Astrocyte (in vitro differentiated cells and primary cell): ENCODE measurements at places on chromosomes 6 and 20. TPM values are rescaled to one million over a fixed set of nuclear protein-coding genes. Genes with fewer than 3 reads are reported as not detected.
A peak's percentile ranks its signal among the peaks of the same experiment; 100 is the strongest.

SLC35B2 gene
- total RNA-seq: 61.8 and 66.6 TPM in 2 replicates

PRDM13 gene
- not detected in 2 replicates for total RNA-seq

HRH3 gene
- 0.07 TPM in 1 of 2 replicates, not detected in the other for total RNA-seq

UBE2C gene
- 6.2 and 12.3 TPM in 2 replicates for total RNA-seq

TRIM38 gene
- total RNA-seq: 6.8 and 8.4 TPM in 2 replicates

DNA sequence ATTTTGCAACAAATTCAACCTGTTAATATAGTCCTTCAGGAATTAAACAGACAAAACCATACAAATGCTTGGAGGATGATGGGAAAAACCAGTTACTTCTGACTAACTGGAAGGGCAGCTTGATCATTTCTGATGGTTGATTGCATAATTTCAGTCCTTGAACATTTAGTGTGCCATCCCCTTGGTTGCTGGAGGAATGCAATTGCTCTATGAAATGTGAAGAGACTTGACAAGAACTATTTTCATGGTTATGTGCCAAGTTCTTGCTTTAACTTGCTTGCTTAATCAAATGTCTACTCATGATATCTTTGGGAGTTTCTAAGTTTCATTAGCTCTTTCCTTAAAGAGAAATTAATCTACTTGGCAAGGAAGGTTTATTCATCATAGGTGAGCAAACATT lies 45.2 kb downstream of the ANKEF1 start:
- DNase-seq: peak; percentile 86
- H3K4me1 ChIP-seq: peaks cover 6% of the 10 kb centered on the region

DNA sequence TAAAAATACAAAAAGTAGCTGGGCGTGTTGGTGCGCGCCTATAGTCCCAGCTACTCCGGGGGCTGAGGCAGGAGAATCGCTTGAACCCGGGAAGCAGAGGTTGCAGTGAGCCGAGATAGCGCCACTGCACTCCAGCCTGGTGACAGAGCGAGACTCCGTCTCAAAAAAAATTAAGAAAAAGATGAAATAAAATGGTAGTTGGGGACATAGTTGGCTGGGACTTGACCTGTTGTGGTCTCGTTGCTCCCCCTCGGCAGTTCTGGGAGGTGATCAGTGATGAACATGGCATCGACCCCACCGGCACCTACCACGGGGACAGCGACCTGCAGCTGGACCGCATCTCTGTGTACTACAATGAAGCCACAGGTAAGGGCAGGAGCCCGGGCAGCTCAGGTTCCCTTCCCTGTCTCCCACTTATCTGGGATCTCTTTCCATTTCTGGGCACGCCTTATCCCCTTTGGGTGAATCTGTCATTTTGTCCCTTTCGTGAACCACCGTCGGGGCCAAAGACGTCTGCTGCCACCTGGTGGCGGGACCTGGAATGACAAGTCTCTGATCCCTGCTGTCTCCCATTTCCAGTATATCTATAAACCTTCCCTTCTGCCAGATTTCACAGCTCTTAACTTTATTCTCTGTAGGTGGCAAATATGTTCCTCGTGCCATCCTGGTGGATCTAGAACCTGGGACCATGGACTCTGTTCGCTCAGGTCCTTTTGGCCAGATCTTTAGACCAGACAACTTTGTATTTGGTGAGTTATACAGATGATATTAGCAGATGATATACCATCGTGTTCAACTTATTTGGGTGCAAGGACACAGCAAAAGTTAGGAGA lies 2.3 kb downstream of the TUBB start:
- H3K27ac ChIP-seq: peak overlapping the region; percentile 88
- no peak for DNase-seq
- H3K36me3 ChIP-seq: peaks cover 31% of the 10 kb centered on the region
- H3K4me3 ChIP-seq: peak overlapping the region; percentile 91
- peaks cover 40% of the 10 kb centered on the region for H3K4me1 ChIP-seq
- H3K27me3 ChIP-seq: no peaks in the 10 kb centered on the region

- H3K36me3 ChIP-seq: no peaks in the 10 kb centered on the region
- DNase-seq: no peak
- H3K27me3 ChIP-seq: no peaks in the 10 kb centered on the region
- no peak overlapping the region for H3K4me3 ChIP-seq
- H3K27ac ChIP-seq: no peak overlapping the region
Measured at GRCh38 chr6:75775219-75775618, 26.2 kb downstream of the MYO6 start.

DNA sequence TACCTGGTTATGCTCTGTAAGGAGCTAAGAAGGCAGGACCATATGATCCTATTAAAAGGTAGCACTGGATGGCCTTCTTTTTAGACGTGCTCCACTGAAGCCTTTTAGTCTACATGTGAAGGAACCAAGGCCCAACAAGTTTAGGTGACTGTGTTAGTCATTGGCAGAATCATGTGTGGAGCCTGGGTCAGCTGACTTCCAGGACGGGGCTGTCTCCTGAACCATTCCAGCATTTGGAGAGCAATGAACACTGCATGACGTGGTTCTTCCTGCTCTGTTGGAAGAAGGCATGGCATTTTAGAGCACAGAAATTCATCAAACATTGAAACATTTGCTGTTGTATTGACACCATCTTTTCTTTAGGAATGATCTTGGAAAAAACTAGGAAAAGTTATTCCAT lies 87.8 kb upstream of the TIAM2 start:
- H3K36me3 ChIP-seq: no peaks in the 10 kb centered on the region
- peak; percentile 47 for DNase-seq
- H3K27ac ChIP-seq: no peak overlapping the region
- H3K4me1 ChIP-seq: peaks cover 11% of the 10 kb centered on the region
- H3K4me3 ChIP-seq: no peak overlapping the region
- no peaks in the 10 kb centered on the region for H3K27me3 ChIP-seq

- H3K4me1 ChIP-seq: peaks cover 7% of the 10 kb centered on the region
- H3K4me3 ChIP-seq: no peak overlapping the region
- H3K27ac ChIP-seq: peak overlapping the region; percentile 13
- no peak for DNase-seq
- peaks cover 20% of the 10 kb centered on the region for H3K36me3 ChIP-seq
Measured at GRCh38 chr20:18541741-18542140, 25.5 kb upstream of the SMIM26 start.

GRCh38 chr6:139308286-139308916 lies 16.6 kb upstream of the TXLNB start:
- no peaks in the 10 kb centered on the region for H3K36me3 ChIP-seq
- peak; percentile 46 for DNase-seq
- no peaks in the 10 kb centered on the region for H3K27me3 ChIP-seq
- peaks cover 4% of the 10 kb centered on the region for H3K4me1 ChIP-seq
- H3K4me3 ChIP-seq: no peak overlapping the region
- H3K27ac ChIP-seq: no peak overlapping the region

DNA sequence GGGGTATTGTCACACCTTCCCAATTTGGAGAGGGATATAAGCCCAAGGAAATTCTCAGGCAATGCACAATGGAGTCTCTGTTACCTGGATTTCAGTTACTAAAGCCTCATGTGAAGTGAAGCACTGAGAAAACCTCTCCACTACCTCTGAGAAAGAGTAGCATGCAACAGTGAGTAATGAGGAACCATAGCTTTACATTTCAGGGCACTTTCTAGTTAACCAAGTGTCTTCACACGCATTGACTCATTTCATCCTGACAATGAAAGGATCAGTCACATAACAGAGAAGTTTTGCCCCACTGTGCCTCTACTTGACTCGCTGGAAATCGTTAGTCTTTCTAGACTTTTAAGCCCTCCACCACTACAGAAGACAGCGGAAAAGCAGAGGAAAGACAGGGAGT lies 86.2 kb upstream of the ARID1B start:
- H3K36me3 ChIP-seq: no peaks in the 10 kb centered on the region
- no peak overlapping the region for H3K4me3 ChIP-seq
- H3K27me3 ChIP-seq: no peaks in the 10 kb centered on the region
- DNase-seq: no peak
- no peak overlapping the region for H3K27ac ChIP-seq
- peaks cover 3% of the 10 kb centered on the region for H3K4me1 ChIP-seq

GRCh38 chr6:79665725-79666551 lies 34.8 kb downstream of the SH3BGRL2 start:
- DNase-seq: no peak
- no peaks in the 10 kb centered on the region for H3K36me3 ChIP-seq
- no peak overlapping the region for H3K4me3 ChIP-seq
- no peaks in the 10 kb centered on the region for H3K4me1 ChIP-seq
- H3K27me3 ChIP-seq: no peaks in the 10 kb centered on the region

DNA sequence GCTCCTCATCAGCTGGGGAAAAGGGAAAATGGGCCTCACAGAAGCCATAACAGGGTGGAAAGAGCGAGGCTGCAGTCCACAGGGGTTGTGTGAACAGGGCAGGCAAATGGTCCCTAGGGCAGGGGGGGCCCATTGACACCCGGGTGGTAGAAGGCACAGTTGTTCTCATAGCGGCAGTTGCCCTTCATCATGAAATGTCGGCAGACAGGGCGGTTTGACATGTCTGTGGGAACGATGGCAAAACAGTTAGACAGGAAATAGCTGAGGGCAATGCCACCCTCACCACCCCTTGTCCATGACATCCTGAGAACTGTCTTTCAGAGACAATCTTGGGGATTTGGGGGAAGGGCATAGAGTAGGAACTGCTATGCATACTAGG lies 15.6 kb downstream of the PPP1R10 start:
- H3K27ac ChIP-seq: no peak overlapping the region
- no peak for DNase-seq
- no peaks in the 10 kb centered on the region for H3K27me3 ChIP-seq
- H3K4me3 ChIP-seq: no peak overlapping the region

DNA sequence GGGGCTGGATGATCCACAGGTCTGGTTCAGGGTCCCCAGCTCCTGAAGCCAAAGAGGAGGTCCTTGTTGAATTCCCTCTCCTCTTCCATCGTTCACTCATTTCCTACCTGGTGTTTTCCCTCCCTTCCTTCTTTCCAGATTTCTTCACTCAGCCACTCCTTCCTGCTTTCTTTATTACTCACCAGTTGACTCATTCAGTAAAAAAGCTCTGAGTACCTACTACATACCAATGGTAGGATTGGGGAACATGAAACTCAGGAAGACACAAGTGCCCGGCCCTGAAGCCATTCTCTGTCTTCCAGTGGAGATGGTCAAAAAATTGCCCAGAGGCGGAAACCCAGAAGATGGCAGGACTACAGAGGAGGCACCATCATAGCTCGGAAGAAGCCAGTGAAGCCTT lies 11.9 kb upstream of the NSFL1C start:
- no peak overlapping the region for H3K27ac ChIP-seq
- H3K4me3 ChIP-seq: no peak overlapping the region
- H3K27me3 ChIP-seq: no peaks in the 10 kb centered on the region

DNA sequence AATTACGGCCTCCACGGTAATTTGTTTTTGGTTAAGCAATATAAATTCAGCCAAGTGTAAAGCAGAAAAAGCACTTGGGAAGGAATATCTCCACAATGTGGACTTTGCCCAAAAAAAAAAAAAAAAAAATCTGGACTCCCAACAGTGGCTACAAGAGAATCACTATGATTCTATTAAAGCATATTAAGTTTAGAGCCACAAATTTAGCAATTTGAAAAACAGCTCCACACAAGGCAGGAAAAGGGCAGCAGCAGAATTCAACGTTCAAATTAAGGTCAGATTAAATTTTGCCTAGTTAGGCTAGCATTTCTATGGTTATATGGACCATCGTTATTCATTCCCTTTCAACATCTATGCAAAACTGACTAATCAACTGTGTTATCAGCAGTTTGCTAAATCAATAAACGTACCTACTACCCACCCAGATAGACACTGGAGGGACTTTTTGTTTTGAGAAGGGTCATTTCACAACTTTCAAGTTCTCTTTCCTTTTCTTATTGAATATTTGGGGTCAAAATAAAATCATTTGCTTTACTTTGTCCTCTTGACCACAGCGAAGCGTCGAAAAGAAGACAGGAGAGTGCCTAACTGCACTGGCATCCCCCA lies 1.0 kb downstream of the MCM9 start:
- H3K36me3 ChIP-seq: peaks cover 2% of the 10 kb centered on the region
- DNase-seq: no peak
- no peak overlapping the region for H3K27ac ChIP-seq
- no peaks in the 10 kb centered on the region for H3K27me3 ChIP-seq

- DNase-seq: peak; percentile 63
- no peaks in the 10 kb centered on the region for H3K36me3 ChIP-seq
- no peaks in the 10 kb centered on the region for H3K4me1 ChIP-seq
- H3K27me3 ChIP-seq: no peaks in the 10 kb centered on the region
Measured at GRCh38 chr6:128463942-128464341, 56.5 kb downstream of the PTPRK start.

- no peak for DNase-seq
- H3K27me3 ChIP-seq: no peaks in the 10 kb centered on the region
- H3K4me3 ChIP-seq: no peak overlapping the region
- H3K4me1 ChIP-seq: no peaks in the 10 kb centered on the region
- H3K27ac ChIP-seq: no peak overlapping the region
- H3K36me3 ChIP-seq: no peaks in the 10 kb centered on the region
Measured at GRCh38 chr20:51380401-51381385, 161.8 kb downstream of the NFATC2 start.

DNA sequence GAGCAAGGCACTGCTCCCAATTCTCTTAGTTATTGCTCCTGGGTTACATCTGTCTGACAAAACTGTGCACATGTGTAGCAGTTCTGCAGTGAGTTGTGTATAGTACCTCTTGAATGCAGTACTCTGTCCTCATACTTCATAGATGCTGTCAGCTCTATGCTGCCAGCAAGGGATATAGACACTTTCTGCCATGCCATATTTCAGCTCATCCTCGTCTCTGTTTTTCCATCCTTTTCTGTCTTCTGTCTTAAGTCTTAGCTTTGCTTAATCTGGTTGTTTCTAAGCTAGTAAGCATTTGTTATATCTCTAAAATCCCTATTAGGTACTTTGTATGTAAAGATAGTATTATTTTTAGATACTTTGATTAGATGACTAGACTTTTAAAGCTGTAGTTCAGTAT lies 76.4 kb downstream of the HIVEP1 start:
- H3K36me3 ChIP-seq: peaks cover 4% of the 10 kb centered on the region
- H3K27me3 ChIP-seq: no peaks in the 10 kb centered on the region
- H3K4me3 ChIP-seq: no peak overlapping the region
- H3K4me1 ChIP-seq: no peaks in the 10 kb centered on the region
- no peak overlapping the region for H3K27ac ChIP-seq

DNA sequence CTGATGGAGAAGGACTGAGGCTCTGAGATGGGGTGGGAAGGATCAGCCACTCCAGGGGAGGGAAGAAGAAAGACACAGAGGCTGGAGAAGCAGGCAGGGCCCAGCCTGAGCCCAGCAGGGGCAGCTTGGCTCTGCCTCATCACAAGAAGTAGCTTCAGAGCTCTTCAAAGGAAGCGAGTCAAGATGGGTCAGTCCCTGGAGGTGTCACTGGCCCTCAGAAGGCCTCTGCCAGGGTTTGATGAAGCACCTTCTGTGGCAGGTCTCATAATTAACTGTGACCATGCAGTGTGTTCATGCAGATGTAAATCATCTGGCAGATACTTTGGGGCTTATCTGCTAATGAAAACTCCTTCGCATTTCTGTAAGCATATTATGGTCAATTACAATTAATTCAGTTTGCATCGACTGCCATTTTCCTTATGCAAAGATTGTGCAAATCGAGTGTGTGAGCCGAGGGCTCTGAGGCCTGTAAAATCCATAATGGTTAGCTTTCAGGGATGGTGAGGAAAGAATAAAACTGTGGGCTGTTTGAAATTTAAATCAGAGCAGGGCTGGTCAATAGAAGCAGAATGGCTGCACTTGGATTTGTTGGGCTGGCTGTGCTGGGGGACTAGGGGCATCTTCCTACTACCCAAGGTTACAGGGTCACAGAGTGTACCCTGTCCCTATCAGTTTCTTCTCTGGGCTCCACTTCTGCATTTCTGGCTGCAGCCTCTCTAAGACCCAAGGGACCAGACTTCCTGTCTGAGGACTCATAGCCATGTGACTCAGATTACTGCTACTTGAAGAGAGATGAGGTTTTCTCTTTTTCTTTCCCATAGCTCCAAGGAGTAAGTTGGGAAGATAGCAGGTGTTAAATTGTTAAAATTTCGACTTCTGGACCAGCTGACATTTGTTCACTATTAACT lies 376.6 kb downstream of the DHX35 start:
- H3K4me1 ChIP-seq: no peaks in the 10 kb centered on the region
- no peak for DNase-seq
- H3K36me3 ChIP-seq: no peaks in the 10 kb centered on the region
- no peak overlapping the region for H3K27ac ChIP-seq
- H3K4me3 ChIP-seq: no peak overlapping the region
